ENCODE measurements at places on chromosomes 6 and 20. TPM values are rescaled to one million over a fixed set of nuclear protein-coding genes. Genes with fewer than 3 reads are reported as not detected.
A peak's percentile ranks its signal among the peaks of the same experiment; 100 is the strongest.

Gene ALDH5A1
- total RNA-seq, result 6.2 TPM

Gene FNDC11
- total RNA-seq, result 0.54 TPM

Gene CGA
- total RNA-seq, result not detected

GRCh38 chr20:20783450-20783849 lies 71.0 kb upstream of the RALGAPA2 start:
- H3K36me3 ChIP-seq, result no peaks in the 10 kb centered on the region
- H3K27ac ChIP-seq, result no peak overlapping the region
- no peaks in the 10 kb centered on the region for H3K27me3 ChIP-seq

GRCh38 chr6:38567436-38567835 lies 72.3 kb downstream of the BTBD9 start:
- no peak overlapping the region for H3K27ac ChIP-seq
- H3K4me3 ChIP-seq, result no peak overlapping the region
- DNase-seq, result no peak
- peaks cover 7% of the 10 kb centered on the region for H3K4me1 ChIP-seq

DNA sequence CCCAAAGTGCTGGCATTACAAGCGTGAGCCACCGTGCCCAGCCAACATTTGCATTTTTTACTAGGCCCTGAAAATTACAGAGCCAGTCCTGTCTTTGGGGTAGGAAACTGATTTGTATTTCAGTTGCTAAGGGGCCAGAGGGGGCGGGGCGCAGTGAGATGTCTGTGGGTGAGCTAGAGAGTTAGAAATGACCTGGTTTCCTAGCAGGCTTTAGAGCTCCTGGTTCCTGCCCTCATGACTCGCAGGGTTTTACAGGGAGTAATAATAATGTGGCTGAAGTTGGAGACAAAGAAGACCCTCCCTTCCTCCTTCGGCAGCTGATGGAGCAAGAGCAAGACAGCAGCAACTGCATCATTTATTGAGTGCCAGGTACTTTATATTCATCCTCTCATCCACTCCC lies 131.5 kb downstream of the TFAP2C start:
- no peak overlapping the region for H3K27ac ChIP-seq
- H3K4me1 ChIP-seq, result no peaks in the 10 kb centered on the region
- H3K4me3 ChIP-seq, result no peak overlapping the region
- no peaks in the 10 kb centered on the region for H3K27me3 ChIP-seq

DNA sequence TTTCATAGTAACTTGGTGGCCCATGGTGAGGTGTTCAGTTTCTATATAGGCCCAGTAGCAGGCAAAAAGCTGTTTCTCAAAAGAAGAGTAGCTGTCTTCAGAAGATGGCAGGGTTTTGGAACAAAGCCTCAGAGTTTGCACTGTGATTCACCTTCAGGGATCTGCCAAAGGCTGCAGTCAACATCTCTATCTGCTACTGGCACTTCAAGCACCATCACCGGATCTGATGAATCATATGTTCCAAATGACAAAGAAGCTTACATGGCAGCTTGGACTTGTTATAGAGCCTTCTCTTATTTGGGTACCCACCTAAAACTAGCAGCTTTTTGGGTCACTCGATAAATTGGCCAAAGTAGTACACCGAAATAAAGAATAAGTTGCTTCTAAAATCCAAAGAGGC lies 39.5 kb downstream of the PKIB start:
- no peaks in the 10 kb centered on the region for H3K27me3 ChIP-seq
- no peak overlapping the region for H3K4me3 ChIP-seq
- no peak for DNase-seq
- no peaks in the 10 kb centered on the region for H3K4me1 ChIP-seq
- no peaks in the 10 kb centered on the region for H3K36me3 ChIP-seq
- H3K27ac ChIP-seq, result no peak overlapping the region

DNA sequence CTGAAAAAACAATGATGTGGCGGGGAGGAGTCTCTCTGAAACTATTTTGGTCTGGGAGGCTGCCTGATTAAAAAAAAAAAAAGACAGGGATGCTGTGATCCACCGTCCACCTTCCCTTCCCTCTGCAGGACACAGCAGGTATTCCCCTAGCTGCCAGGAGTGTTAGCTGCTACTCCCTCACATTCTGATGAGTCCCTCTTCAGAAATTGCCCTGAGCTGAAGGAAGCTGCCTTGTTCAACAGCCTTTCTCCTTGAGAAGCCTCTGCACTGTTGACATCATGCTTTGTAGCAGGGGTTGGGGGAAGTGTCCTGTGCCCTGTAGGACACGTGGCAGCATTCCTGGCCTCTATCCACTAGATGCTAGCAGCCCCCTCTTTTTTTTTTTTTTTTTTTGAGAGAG lies 71.7 kb upstream of the ZMYND8 start:
- no peak for DNase-seq
- no peak overlapping the region for H3K27ac ChIP-seq
- no peaks in the 10 kb centered on the region for H3K4me1 ChIP-seq

- no peak overlapping the region for H3K27ac ChIP-seq
- H3K27me3 ChIP-seq, result no peaks in the 10 kb centered on the region
- no peaks in the 10 kb centered on the region for H3K4me1 ChIP-seq
Measured at GRCh38 chr20:11849270-11849915, 68.3 kb upstream of the BTBD3 start.

- no peaks in the 10 kb centered on the region for H3K4me1 ChIP-seq
- DNase-seq, result no peak
- no peak overlapping the region for H3K27ac ChIP-seq
Measured at GRCh38 chr6:30391240-30391639, 46.3 kb downstream of the RPP21 start.

DNA sequence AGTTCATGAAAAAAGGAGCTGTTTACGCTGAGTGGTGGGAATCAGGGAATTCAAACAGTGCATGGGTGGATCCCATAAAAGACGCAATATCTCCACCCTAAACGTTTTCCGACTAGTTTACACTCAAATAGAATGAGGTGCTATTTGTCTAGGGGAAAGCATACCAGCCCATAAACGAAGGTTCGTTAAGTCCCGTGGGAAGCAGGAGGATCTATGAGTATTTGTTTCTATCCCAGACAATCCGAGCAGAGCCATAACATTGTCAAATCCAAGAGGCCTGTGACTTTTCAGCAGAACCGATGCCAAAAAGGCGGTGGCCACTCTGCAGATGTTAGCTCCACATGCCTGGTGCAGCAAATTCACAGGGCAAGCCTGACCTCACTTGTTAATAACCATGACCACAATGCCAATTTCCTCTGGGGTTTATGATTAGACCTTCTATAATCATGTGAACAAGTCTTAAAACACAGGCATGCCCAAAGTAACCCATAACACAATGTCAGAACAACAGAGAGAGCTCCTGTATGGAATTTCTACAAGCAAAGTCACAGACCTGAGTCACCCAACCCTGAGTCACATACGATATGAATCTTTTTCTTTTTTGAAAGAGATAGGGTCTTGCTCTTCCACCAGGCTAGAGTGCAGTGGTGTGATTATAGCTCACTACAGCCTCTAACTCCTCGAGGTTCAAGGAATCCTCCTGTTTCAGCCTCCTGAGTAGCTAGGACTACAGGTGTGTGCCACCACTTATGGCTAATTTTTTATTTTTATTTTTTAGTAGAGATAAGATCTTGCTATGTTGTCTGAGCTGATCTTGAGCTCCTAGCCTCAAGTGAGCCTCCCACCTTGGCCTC lies 123.3 kb downstream of the KIF13A start:
- DNase-seq, result no peak
- H3K27me3 ChIP-seq, result no peaks in the 10 kb centered on the region
- no peak overlapping the region for H3K4me3 ChIP-seq
- H3K27ac ChIP-seq, result peak overlapping the region; percentile 77
- H3K36me3 ChIP-seq, result no peaks in the 10 kb centered on the region

DNA sequence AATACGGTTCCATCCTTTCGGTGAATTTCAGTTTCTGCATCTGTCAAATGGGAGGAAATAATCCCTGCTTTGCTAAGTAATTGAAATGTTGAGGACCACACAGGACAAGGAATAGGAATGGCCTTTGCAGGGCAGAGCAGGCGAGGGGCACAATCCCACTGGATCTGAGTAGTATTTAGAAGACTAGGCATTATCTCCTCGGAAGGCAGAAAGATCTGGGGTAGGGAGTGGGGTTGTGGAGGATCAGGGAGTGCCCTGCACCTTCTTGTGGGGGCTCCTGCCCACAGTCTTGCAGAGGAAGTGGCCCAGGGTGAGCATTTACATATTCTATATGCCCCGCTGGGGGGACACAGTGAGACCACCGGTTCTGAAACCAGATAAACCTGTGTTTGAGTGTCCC lies 87.1 kb upstream of the SIRPA start:
- H3K27me3 ChIP-seq, result no peaks in the 10 kb centered on the region
- H3K4me3 ChIP-seq, result no peak overlapping the region
- no peaks in the 10 kb centered on the region for H3K36me3 ChIP-seq
- peaks cover 45% of the 10 kb centered on the region for H3K4me1 ChIP-seq
- DNase-seq, result no peak
- no peak overlapping the region for H3K27ac ChIP-seq

DNA sequence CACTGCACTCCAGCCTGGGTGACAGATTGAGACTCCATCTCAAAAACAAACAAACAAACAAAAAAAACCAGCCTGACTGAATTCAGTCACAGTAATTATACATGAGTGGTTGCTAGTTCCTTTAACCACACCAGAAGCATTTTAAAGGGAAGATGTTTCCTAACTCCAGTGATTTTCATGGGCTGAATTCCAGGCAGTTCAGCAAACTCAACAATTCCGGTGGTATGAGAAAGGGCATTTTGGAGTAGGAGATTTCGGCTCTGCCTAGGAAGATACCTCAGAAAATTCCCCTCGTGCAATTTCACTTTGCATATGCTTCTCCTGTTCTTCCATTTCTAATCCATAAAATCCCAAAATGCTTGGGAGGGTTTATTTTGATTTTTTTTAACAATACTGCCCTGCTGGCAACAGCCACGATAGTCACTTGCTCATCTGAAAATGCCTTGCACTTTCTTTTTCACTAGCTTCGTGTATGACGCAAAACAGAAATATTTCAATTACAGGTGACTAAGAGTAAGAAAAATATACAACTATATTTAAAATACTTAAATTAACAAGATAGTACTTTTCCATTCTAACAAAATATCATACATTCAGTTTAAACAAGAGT lies 48.3 kb upstream of the IPCEF1 start:
- DNase-seq, result no peak
- H3K36me3 ChIP-seq, result peaks cover 8% of the 10 kb centered on the region
- no peaks in the 10 kb centered on the region for H3K27me3 ChIP-seq
- H3K27ac ChIP-seq, result peak overlapping the region; percentile 19

DNA sequence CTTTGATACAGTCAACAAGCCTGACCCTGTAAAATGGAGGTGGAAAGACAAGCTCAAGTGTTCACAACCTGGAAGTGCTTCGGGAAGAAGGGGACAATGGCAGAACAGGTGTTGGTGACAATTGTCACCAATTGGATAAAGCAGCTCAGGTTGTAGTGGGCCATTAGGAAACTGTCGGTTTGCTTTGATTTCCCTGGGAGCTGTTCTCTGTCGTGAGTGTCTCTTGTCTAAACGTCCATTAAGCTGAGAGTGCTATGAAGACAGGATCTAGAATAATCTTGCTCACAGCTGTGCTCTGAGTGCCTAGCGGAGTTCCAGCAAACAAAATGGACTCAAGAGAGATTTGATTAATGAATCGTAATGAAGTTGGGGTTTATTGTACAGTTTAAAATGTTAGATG lies 15.0 kb downstream of the CCR6 start:
- H3K27ac ChIP-seq, result no peak overlapping the region
- H3K4me1 ChIP-seq, result no peaks in the 10 kb centered on the region
- DNase-seq, result no peak

GRCh38 chr20:24653306-24653705 lies 183.9 kb downstream of the SYNDIG1 start:
- no peak for DNase-seq
- H3K4me1 ChIP-seq, result peaks cover 10% of the 10 kb centered on the region
- H3K36me3 ChIP-seq, result no peaks in the 10 kb centered on the region
- H3K27me3 ChIP-seq, result no peaks in the 10 kb centered on the region
- H3K4me3 ChIP-seq, result no peak overlapping the region
- no peak overlapping the region for H3K27ac ChIP-seq

DNA sequence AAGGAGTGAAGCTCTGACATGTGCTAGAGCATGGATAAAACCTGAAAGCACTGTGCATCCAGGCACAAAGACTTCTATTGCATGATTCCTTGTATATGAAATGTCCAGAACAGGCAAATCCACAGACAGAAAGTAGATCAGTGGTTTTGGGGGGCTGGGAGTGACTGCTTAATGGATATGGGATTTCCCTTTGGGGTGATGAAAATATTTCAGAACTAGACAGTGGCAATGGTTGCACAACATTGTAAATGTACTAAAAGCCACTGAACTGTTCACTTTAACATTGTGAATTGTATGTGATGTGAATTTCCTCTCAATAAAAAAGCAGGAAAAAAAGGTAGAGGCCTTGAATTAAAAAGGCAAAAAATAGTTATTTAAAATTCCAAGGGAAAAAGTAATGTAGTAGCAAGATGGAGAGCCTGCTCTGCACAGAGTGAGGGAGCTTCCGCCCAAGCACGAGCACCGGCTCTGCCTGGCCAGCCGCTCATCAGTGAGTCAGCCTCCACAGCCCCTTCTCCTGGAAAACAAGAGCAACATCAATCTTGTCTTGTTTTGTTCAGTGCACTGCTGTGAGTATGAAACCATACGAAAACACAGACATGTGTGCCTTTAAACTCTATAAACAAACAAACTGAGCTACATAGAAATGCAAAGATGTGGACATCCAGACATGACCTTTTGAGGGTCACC lies 74.6 kb upstream of the THBS2 start:
- DNase-seq, result no peak
- H3K4me1 ChIP-seq, result no peaks in the 10 kb centered on the region
- H3K4me3 ChIP-seq, result no peak overlapping the region
- no peaks in the 10 kb centered on the region for H3K36me3 ChIP-seq
- H3K27me3 ChIP-seq, result no peaks in the 10 kb centered on the region
- H3K27ac ChIP-seq, result no peak overlapping the region

Data from thoracic aorta (tissue), 2 donors.